CD8-positive, alpha-beta T cell (primary cell): ENCODE measurements at places on chromosomes 11 and 22.

- no peak for DNase-seq
These were observed 10.8 kb downstream of the TP53I11 start for GRCh38 chr11:44939673-44940395.

DNA sequence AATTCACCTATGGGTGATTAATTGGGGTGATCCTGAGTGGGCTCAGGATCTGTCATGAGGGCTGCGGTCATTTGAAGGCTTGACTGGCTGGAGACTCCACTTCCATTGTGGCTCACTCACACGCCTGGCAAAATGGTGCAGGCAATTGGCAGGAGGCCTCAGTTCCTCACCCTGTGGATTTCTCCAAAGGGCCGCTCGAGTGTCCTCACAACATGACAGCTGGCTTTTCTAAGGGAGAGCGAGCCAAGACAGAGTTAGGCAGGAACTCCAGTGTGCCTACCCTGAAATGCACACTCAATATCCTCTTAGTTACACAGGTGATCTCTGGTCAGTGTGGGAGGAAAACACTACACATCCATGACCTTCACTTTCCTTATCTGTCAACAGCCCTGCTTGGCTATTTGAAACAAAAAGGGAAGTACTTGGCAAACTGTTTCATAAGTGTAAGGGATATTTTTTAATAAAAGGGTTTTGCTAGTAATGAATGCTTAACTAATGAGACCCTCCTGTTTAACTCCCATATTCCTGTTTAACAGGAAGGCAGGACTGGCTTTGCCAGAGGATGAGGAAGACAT, 25.7 kb downstream of the OSBP2 start:
- no peak for DNase-seq

- no peak for DNase-seq
These were observed 3.7 kb upstream of the MUC5AC start for GRCh38 chr11:1153951-1154493.

DNA sequence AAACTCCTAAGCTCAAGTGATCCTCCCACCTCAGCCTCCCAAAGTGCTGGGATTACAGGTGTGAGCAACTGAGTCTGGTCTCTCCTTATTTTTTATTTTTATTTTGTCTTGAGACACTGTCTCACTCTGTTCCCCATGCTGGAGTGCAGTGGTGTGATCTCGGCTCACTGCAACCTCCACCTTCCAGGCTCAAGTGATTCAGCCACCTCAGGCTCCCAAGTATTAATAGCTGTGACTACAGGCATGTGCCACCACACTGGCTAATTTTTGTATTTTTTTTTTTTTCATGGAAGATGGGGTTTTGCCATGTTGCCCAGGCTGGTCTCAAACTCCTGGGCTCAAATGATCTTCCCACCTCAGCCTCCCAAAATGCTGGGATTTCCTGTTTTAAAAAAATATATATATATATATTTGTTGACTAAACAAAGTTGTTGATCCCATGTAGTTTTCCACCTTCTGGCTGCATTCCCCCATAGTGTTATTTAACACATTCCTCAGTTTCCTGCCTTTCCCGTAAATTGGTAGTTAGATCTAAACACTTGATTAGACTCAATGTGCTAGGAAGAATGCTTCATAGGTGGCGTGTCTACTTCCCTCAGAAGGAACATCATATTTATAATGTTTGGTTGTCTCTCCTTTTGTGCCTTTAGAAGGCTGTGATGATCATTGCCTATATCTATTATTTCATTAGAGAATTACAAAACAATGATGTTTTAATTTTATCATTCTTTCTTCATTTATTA, 38.8 kb downstream of the LRRC32 start:
- DNase-seq, result no peak

DNA sequence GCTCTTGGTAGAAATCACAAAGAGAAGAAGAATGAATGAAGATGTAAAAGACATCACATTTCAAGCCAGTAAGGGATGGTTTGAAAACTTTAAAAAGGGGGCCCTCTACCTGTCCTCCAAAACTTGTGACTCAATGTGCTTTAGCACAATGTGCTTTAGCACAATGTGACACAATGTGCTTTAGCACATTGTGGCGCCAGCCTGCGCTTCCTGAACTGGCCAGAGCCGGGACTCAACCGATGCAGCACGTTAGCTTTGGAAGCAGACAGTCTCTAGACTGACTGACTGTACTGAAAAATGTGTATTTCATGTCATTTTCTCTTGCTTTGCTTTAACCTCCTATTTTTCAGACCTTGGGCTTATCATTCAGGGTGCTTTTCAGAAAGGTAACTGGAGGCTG, 63.5 kb downstream of the FAM83F start:
- peak; percentile 40 for DNase-seq

DNA sequence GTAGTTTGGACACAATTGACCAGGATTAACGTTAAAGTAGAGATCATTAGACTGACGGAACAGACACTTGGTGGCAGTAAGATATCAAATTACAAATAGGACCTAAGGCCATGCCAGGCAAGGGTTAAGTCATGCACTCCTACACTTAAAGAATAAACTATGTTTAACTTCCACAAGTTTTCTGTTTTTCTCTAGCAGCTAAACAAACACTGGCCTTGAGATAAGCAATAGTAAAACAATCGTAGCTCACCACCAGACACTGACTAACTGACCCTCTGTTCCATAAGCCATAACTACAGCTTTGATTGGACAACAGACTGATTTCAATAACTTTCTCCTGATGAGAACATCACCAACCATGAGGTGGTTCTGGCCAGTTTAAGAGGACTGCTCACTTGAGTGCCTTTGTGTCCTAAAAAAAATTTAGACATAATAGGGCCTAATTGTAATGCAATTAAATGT, 2.0 kb upstream of the CEP126 start:
- DNase-seq, result no peak

DNA sequence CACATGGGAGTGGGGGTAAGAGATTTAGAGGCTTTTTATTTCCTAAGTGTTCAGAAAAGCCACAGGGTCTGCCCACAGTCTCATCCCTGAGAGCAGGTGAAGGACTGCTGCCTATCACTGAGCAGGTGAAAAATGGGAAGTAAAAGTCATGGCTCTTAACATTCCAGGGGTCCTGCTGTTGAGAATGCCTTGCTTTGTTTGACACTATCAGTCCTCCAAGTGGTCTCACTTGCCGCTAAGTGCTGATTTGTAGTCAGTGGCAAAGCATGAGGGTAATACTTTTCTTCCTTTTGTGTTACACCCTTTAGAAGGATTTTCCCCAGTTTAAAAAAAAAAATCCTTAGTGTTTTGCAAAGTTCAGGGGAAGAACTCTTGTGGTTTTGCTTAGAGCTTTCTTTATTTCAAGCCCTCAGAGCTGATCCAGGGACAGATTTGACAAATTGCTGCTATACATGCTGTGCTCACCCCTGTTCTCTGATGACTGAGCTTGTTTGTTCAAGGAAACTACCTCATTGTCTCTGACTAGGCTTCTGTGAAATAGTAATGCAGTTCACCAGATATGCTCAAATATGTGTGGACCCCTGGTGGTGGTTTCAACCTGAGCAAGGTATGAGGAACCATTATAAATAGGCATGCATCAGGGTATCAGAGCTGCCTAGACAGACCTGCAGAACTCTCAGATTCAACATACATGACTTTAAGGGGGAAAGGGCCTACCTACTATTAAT, 141.0 kb downstream of the ARHGAP42 start:
- DNase-seq, result no peak

- no peak for DNase-seq
These were observed 9.3 kb upstream of the SERPING1 start for GRCh38 chr11:57588046-57588710.

- no peak for DNase-seq
These were observed 12.0 kb upstream of the TMPRSS13 start for GRCh38 chr11:117941163-117941707.

- DNase-seq, result peak; percentile 4
These were observed 123.9 kb upstream of the NCAM1 start for GRCh38 chr11:112837162-112837826.

DNA sequence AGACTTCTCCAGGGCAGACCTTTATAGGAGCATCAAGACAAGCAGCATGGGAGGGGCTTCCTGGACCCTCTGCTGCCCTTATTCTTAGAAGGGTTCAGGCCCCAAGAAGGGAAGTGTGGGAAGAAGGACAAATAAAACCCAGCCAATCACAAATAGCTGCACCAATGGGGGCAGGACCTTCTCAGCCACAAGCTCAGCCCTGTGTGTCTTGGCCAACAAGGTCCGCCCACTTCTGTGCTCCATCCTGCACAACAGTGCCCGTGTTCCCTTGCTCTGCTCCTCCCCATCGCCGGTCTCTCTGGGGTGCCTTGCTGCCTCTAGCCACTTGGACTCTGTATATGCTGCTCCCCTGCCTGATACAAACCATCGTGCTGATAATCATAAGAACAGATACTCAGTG, 86.1 kb downstream of the NAT10 start:
- DNase-seq, result no peak

GRCh38 chr22:35098921-35099320, 33.0 kb downstream of the ISX start:
- no peak for DNase-seq

- no peak for DNase-seq
These were observed 73.4 kb upstream of the PARVG start for GRCh38 chr22:44107340-44107739.

DNA sequence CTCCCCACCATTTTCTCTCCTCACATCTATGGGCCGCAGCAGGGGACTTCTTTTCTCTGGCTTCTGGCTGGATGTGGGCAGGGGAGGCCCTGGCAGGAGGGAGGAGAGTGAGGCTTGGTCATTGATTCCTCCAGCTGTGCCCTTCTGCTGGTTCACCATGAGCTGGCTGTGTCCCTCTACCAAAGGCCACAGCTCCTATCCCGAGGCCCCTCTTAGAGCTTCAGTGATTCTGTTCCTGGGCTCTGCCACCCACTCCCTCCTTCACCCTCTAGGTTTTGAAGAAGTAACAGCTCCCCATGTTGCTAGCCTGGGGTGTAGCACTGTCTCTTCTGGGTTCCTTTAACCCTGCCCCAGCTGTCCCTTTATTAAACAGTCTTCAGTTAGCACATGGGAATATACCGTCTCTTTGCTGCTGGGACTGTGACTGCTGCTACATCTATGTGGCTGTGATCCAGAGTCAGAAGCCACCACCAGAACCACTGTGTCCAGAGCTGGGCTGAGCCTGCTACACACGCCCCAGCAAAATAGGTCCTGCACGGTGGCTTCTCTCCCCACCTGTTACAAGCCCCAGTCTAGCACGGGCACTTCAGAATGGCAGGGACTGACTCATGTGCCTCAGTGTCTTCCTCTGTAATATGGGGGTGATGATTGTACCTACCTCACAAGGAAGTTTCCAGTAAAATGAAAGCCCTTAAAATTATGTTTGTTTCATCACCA, 578 bp upstream of the PARVG start:
- no peak for DNase-seq

DNA sequence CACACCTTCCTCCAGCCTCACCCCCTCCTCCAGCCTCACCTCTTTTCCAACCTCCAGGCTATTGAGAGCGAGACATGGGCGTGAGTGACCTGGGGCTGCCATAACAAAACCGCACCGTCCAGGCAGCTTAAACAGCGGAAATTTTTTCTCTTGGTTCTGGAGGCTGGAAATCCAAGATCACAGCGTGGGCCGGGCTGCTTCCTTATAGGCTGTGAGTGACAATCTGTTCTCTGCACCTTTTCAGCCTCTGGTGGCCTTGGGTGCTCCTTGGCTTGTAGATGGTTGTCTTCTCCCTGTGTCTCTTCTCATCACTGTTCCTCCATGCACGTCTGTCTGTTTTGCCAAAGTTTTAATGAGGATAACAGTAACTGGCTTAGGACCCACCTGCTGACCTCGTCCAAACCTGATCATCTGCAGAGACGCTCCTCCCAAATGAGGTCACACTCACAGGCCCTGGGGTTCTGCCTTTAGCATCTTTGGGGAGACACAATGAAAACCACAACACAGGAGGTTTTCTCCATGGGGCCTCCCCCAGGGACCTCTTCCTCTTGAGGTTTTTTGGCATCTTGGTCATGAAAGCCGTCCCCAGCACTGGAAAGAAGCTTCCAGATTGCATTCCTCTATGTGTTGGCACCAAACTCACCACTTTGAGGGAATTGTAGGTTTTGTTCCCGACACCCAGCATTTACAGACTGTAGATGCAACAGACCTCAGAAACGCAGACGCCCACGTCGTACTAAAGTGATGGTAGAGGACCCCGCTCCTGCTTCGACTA, 878.1 kb downstream of the BRD1 start:
- no peak for DNase-seq

- no peak for DNase-seq
These were observed 305.1 kb downstream of the CTTN start for GRCh38 chr11:70703141-70704064.

DNA sequence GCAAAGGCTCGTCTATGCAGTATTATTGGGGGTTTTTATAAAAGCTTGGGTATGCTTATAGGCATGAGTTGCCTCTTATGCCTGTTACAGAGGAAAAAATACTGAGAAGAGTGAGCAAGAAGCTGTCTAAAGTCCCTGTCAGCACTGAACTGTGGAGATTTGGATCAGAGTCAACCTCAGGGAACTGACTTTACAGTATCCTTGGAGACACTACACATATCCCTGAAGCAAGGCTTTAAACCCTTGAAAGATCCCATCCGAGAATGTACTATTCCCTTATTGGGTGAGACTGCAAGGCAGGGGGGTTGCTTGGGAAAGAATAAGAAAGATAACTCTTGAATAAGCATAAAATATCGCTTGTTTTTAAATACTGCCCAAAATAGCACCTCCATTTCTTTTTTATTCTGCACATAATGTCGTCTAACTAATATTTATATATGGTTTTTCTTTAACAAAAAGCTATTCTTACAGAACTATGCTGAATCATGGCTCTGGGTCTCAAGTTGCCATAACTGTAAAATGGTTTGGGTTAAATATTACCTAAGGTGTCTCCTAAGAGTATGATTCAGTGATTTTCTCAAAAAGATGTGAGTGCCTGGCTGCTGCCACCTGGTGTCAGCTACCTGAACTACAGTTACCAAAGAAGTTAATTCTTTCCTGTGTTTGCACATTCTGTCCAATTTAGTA, 1062.8 kb downstream of the DLG2 start:
- no peak for DNase-seq

DNA sequence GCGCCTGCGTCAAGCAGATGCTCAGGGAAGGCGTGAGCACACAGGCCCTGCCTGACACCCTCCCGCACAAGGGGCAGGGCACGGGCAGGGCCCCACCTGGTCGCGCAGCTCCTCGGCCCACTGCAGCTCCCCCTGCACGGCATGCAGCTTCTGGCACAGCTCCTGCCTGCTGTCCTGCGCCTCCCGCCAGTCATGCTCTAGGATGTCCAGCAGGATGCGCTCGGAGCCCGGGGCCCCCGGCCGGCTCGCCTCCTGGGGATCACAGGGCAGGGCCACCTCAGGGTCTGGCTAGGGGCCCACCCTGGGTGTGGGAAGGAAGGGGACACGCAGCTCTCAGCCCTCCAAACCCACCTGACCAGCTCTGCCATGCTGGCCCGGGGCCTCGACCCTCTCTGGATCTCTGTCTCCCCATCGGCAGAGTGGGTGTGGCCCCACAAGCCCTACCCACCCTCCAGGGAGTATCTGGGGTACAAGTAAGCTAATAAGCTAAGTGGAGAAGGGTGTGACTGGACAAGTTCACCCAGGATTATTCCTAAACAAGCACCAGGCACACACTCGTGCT, 10.7 kb downstream of the CARD10 start:
- DNase-seq, result no peak

GRCh38 chr11:118921929-118922744, 3.6 kb downstream of the BCL9L start:
- DNase-seq, result no peak
